Metanephros (tissue), 2 donors: ENCODE measurements at places on chromosomes 3 and 15. TPM values are rescaled to one million over a fixed set of nuclear protein-coding genes. Genes with fewer than 3 reads are reported as not detected.

Gene IL5RA
- 0.88 TPM for total RNA-seq

Gene CD200
- 13.4 TPM for total RNA-seq

Gene RFTN1
- total RNA-seq = 61.6 TPM

Gene GOLGA8S
- total RNA-seq = 0.12 TPM

Gene CLDN18
- total RNA-seq = 0.29 TPM

Gene P3H2
- 73.9 TPM for total RNA-seq

Gene GPR171
- total RNA-seq = 13.7 TPM

Gene CYP8B1
- total RNA-seq = 0.35 TPM

Gene CNTN4
- total RNA-seq = 34.7 TPM

Gene CCR1
- total RNA-seq = 4.3 TPM

Gene PDCD10
- total RNA-seq = 41.5 TPM

Gene PIGZ
- 1.3 TPM for total RNA-seq

Gene ATP1B3
- total RNA-seq = 77.0 TPM

Gene EPHA3
- total RNA-seq = 6.6 TPM

Gene NXPE3
- 6.1 TPM for total RNA-seq

Gene FLNB
- 206 TPM for total RNA-seq

Gene GCHFR
- total RNA-seq = 26.7 TPM

Gene SELENOT
- 92.4 TPM for total RNA-seq

Gene ROBO1
- total RNA-seq = 61.5 TPM
